ENCODE measurements at places on chromosomes 6 and 20.

DNA sequence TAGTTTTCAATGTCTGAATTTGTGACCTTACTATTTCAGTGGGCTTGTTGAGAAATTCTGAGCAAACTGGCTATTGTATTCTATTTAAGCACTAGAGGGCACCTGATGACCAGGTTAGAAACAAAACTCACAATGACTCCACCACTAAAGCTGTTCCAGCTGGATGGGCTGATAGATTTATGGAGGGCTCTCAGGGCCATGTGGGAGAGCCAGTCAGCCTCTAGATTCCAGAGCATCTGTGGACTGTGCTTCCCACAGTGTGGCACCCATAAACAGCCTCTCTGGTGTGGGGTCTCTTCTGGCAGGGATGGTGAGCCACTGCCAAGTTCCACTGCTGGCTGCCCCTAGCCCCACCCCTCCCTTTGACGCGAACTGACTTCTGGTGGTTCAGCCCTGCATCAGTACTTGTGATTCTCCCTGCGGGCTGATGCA, 29.2 kb downstream of the C6orf58 start:
- no peak for DNase-seq

GRCh38 chr6:170027647-170028043, 263.2 kb downstream of the DLL1 start:
- no peak for DNase-seq

- DNase-seq, result no peak
These were observed 127.5 kb upstream of the SMLR1 start for GRCh38 chr6:130699742-130700141.

GRCh38 chr6:89434954-89435353, 2.0 kb downstream of the ANKRD6 start:
- no peak for DNase-seq

DNA sequence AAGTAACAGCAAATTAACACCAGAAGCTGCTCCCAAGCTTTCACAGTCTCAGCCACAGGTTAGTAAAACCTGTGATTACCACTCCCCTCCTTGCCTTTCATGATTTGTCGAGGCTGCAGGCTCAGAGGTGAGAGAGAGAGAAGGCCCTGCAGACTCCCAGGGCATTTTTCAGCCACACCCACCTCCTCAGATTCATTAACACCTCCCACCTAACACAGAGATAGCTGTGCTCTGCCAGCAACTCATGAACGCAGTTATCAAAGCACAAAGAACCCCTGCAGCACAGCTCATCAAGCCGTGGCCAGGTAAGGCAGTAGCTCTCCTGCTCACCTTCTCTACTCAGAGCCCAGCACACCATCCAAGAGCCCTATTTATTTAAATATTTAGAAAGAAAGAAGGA, 27.1 kb downstream of the F13A1 start:
- DNase-seq, result no peak

DNA sequence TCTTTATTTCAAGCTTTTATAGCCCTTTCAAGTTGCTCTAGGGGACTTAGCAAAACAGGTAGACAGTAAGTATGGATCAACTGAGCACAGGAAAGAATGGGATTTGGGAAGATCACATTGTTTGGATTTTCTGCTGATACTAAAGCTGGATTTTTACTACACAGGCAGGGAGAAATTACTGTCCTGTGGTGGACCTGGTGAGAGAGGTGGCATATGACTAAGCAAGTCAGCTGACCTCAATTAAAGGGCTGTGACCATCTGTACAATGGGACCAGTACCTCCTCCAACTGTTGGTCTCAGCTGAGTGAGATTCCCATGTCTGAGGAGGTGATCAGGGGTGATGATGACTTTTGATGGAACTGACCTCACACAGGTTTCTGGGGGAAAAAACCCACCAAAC, 28.0 kb downstream of the RREB1 start:
- DNase-seq, result no peak

DNA sequence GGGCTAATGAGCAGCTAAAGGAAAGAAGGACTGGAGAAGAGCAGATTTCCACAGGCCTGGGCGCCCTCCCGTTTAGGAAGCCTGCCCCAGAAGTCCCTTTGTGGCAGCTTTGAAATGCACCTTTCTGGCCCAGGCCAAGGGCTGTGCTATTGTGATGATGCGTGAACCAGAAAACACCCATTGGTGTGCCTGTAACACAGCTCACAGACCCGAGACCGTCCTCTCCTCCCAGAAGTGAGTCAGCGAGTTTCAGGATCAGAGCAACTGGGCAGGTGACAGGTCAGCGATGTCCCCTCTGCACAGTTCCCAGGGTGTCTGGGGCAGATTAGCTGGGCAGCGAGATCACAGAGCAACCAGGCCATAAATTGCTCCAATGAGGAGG, 71.9 kb upstream of the SULF2 start:
- no peak for DNase-seq

- no peak for DNase-seq
These were observed 81.9 kb downstream of the CRYBG1 start for GRCh38 chr6:106442395-106442794.

GRCh38 chr20:31758991-31759390, 19.9 kb downstream of the TPX2 start:
- DNase-seq, result no peak

- no peak for DNase-seq
These were observed 2.2 kb upstream of the PPDPF start for GRCh38 chr20:63518351-63518861.

- no peak for DNase-seq
These were observed 324.3 kb downstream of the QKI start for GRCh38 chr6:163738725-163739407.

DNA sequence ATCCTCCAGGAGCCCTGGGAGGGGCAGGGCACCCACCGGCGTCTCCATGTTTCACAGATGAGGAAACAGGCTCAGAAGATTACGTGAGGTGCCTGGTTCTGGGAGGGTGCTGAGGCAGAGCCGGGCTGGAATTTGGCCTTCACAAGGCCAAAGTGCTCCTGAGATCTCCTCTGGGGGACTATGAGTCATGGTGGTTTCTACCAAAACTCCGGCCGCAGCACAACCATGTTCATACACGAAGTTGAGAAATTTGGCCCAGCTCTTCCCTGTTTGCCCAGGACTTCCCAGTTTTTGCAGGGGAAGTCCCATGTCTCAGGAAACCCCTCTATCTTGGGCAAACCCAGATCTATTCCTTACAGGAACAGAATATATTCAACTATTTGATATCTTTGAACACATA, 172.9 kb upstream of the CDYL start:
- DNase-seq, result no peak

- no peak for DNase-seq
These were observed 16.4 kb upstream of the MAP3K4 start for GRCh38 chr6:160975162-160975561.

DNA sequence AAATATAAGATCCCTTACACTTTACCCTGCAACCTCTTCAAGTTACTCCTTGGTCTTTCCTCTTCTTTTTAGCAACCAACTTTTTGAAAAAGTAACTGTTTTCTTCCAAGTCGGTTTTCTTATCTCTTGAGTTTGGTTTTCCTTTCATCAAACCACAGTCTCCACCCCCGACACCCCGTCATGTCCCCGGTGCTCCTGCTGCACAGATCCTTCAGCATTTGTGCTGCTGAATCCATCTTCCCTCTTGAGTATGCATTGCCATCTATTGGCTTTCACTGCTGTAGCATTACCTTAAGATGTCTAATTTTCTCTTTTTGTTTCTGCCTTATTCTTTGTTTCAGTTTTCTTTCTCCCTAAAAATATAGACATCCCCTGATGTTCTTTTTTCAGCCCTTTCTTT, 11.9 kb upstream of the TNFRSF21 start:
- no peak for DNase-seq

DNA sequence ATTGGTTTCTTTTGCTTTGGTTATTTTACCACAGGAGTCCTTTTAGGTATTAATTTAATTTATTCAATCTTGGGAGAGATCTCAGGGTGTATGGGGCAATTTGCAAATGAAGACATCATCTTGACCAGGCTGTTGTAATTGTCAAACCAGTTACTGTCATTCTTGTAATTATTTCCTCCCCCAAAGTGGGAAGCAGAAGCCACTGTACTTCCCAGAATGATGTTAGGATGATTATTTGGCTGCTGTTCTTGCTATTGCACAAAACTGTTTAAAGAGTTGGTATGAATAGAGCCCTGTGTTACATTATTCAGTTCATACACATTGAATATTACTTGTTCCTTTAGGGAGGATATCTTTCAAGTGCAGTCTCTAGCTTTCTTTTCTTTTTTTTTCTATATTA, 1.7 kb downstream of the TAAR6 start:
- DNase-seq, result no peak

DNA sequence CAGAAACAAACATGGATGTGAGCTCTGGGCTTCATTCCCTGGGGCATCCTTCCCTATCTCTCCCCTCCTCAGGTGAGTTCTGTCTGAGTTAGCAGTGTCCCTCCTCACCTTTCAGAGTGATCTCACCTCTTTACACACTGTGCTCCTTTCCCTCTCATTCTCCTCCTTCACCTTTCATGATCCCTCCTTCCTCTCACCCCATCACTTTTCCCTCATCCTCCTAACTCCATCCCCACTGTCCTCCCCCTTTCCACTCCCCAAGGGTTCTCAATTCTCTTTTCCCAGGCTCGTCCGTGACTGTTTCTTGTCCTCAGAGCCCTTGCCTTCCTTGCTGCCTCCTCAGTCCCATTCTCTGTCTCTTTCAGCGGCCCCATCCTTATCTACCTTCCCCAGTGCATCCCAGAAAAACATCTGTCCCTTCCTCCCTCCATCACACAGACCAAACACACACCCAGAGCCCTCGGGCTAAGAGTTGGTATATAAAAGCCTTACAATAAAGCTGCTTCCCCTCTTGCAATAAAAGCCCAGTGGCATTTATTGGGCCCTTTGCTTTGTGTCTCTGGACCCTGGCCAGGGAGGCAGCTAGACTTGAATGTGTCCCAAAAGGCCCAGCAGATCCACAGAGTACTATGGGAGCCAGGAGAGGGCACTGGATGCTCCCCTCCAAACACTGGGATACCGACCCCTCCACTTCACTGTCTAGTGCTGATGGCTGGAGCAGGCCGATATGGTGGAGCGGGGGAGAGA, 1.9 kb downstream of the RNF39 start:
- DNase-seq, result no peak

- DNase-seq, result no peak
These were observed 116.3 kb downstream of the KHDC1L start for GRCh38 chr6:73108949-73109348.

- no peak for DNase-seq
These were observed 277.5 kb upstream of the ZFP64 start for GRCh38 chr20:52469128-52469527.

DNA sequence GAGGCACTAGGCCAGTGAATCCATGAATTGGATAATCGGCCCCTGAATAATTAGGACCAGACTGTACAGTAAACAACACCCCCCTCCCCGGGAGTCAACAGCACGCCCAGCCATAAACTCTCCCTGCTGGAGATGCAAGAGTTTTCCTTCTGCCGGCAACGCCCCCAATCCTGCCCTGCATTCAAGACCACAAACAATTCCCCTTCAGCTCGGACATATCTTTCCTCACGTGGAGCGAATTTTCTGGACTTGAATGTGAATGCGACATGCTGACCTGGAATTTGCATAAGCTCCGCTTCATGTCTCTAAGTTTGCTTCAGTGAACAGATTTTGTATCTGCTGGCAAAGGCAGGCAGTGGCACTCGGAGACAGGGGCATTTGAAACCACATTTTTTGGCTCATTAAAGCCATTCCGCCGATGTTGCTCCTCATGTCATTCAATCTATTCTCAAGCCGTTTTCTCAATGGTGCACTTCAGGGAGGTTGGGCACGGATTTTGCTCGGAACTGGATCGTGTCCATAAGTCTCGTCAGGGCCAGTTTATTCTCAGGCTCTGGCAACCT, 38.0 kb upstream of the GMPR start:
- no peak for DNase-seq

- DNase-seq, result no peak
These were observed 33.1 kb downstream of the FGD2 start for GRCh38 chr6:37038292-37039198.

DNA sequence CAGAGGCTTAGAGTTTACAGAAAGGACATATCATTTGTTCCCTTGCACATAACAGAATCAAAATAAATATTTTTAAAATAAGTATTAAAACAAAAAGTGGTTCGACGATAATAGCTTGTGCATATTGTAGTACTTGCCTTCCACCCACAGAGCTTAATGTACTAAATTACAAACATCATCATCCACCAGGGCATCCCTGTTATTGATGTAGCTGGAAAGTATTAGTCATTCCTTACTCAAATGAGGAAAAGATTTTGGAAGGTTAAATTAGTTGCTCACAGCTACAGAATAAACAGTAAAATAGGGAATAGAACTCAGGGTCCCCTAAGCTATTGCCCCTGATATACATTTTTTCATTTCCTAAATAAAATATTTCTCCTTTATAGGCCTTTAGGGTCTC, 150.3 kb downstream of the PTPRK start:
- no peak for DNase-seq

GRCh38 chr6:87968435-87969278, 79.0 kb upstream of the SPACA1 start:
- no peak for DNase-seq

Data from stimulated activated CD4-positive, alpha-beta T cell treated with anti-CD3 and anti-CD28 coated beads, Interleukin-1b, Interleukin-23, amount 100 ng/mL, for 1 hour (primary cell).